ENCODE measurements at places on chromosomes 12 and 14.

DNA sequence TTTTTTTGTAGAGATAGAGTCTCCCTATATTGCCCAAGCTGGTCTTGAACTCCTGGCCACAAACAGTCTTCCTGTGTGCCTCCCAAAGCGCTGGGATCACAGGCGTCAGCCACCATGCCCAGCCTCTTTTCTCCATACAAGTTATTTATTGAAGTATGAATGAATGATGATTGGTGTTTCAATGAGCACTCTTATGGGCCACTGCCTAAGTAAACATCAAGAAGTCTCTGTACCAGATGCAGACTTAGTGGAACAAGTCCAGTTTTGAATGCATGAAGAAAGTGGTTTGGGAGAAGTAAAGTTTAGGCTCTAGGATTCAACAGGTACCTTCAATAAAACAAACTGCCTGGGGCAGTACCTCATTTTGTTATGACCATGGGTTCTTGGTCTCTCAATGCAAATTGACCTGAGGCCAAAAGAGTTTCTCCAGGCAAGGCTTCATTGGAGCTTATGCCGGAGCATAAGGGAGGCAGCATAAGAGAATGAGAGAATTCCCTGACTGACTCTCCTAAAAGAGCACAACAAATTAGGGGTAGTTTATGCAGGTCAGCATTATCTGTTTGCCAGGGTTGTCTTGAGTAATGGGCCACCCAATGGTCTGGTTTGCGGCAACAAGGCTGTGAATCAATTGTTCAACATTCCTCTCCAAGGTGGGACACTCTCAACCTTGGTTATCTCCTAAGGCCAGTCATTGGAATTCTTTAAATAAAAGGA lies 1.1 kb upstream of the GMFB start:
- DNase-seq: no peak

DNA sequence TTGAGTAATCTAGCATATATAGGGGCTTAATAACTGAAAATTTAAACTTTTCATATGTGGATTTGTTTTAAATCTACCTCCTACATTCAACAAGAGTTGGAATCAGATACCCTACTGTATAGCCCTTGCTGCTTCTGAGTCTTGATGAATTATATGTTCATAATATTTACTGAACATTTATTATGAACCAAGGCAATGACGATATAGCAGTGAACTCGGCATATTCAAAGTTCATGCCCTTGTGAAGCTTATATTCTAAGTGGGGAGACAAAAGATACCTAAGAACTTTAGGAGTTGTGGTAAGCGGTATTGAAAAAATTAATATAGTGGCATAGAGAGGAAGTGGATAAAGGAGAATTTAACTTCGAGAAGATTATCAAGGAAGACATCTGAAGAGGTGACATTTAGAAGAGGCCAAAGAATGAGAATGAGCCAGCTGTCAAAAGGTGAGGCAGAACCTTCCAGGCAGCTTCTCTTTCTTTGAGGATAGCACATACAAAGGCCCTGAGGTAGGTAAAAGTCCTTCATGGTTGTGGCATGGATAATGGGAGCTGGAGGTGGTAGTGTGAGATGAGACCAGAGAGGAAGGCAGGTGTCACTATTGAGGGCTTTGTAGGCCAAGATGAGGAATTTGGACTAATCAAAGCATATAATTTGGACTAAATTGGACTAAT lies 10.2 kb downstream of the EID3 start:
- DNase-seq: no peak

- no peak for DNase-seq
These were observed 34.9 kb downstream of the PPHLN1 start for GRCh38 chr12:42360747-42361403.

- DNase-seq: no peak
These were observed 61.9 kb downstream of the DCAF5 start for GRCh38 chr14:69091006-69091405.

- no peak for DNase-seq
These were observed 46.2 kb upstream of the TUNAR start for GRCh38 chr14:95830386-95830785.

DNA sequence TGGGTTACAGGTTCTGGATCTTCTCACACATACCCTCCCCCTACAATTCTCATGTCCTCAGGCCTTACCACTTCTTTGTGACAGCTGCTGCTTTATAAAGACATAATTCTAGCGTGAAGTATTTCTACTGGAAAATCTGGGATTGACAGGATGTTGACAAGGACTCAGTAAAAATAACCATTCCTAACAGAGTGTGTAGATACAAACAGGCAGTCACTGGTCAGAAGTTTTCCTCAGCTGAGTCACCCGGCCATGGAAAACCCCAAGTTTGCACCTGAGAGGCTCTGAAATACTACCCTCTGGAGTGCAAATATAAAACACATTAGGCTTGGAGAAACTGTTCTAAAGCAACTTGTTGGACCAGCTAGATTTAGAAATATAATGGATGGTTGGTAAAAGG lies 54.4 kb downstream of the SPPL3 start:
- DNase-seq: no peak

GRCh38 chr12:102298022-102298421 lies 100.4 kb upstream of the PMCH start:
- no peak for DNase-seq

- no peak for DNase-seq
These were observed 6.0 kb downstream of the FBXW8 start for GRCh38 chr12:116916714-116917114.

DNA sequence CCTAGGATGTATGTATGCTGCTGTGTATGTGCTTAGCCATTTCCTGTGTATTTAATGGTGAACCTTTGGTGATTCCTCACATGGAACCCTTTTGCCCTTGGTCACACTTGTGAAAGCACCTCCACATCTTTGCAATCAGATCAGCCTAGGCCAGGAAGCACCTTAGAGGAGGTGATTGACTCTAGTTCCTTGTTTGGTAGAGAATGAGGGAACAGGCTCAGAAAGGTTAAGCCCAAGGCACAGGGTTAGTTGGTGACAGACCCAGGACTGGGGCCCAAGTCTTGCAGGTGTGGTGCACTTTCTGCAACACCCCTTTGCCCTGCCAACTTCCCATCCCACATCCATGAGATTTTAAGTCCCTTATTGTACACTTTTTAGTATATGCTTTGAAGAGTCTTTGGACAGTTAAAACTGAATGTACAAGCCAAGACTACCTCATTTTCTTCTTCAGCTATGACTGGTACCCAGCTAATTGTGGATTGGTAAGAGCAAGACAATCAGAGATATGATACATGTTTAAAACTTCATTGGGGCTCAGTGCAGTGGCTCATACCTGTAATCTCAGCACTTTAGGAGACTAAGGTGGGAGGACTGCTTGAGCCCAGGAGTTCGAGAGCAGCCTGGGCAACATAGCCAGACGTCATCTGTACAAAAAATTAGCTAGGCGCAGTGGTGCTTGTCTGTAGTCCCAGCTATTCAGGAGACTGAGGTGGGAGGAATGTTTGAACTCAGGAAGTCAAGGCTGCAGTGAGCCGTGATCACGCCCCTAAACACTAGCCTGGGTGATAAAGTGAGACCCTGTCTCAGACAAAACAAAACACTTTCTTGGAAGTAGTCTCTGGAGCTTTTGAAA lies 71.1 kb downstream of the RASSF3 start:
- no peak for DNase-seq

DNA sequence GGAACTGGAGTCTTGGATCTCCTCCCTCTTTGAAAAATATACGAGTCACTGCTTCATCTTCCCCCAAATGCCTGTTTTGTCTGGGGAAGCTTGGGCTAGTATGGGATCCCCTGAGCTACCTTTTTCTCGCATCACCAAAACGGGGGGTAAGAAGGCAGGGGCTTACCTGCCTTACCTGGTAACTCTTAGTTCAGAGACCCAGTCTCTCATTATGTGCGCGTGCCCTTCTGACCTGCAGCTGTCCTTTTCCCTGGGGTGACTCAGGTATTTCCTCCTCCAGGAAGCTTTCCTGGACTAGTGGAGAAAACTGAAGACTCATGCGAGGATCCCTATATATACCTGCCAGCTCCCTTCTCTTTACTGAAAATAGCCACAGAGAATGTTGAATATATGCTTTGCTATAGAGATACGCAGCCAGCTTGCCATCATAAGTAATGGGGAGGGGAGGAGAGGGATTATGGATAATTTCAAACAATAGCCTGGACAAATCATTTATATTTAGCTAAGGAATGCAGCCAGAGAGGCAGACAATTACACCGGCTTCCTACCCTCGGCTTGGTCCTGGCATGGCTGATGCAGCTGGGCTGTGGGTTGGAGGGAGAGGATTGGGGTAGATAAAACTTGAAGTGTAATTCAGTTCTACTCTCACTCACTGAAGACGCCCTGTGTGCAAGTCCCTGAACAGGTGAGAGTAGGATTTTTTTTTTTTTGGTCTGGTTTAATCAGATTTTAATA lies 1.1 kb downstream of the TSPAN9 start:
- DNase-seq: no peak

- no peak for DNase-seq
These were observed 13.8 kb downstream of the UBE2N start for GRCh38 chr12:93427779-93428564.

DNA sequence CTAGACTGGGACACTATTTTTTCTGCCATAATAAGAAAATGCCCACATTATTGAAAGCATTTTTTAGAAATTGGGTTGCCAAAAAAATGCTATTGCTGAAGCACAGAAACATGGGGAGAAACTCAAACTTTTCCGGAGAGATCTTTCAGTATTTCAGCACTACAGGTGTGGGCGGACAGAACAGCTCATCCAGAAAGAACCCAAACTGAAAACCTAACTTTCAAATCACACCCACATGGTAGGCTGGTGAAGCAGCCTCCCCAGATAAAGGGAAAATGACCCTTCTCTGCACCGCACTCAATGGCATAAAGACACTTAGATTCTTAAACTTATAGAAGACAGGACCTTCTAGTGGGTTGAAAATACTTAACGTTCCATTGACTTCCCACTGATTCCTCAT lies 62.3 kb upstream of the TMPO start:
- no peak for DNase-seq

GRCh38 chr14:101019541-101019940 lies 116.0 kb upstream of the RTL1 start:
- DNase-seq: peak; percentile 23

DNA sequence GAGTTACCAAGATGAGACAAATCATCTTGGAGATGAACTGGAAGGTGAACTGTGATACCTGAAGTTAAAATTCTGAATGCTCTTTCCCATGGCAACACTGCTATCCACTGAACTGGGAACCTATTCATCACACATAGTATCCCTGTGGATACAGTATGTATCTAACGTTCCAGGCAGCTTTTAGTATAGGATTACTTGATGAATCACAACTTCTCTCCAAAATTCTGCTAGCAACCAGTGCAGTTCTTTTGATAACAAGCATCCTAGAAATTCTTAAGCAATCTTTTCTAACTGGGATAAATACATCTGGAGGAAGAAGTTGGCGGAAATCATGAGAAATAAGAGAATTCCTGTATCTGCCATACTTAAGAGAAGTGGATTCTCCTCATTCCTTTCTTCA lies 66.4 kb downstream of the PAWR start:
- DNase-seq: no peak

- DNase-seq: no peak
These were observed 826.6 kb upstream of the MGAT4C start for GRCh38 chr12:87082756-87083155.

DNA sequence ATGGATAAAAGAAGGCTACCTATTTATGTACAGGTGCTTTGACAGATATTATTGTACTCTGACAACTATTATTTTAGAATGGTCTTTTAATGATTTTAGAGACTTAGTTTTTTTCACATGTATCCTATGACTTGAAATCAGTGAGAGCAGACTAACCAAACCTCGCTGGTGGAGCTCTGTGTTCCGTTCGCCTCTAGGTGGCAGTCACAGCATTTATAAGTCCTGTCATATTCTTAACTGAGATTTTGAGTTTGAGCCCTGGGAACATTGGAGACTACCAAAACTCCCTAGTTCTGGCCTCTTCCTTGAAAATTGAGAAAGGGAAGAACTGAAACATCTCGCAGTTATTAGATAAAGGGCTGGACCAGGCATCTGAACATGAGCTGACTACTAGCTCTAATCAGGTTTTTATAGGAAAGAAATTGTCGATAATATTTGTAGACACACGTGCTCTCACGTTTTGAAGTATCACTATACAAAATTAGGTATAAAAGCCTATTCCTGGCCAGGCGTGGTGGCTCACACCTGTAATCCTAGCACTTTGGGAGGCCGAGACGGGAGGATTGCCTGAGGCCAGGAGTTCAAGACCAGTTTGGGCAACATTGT lies 48.3 kb downstream of the TTLL5 start:
- peak; percentile 81 for DNase-seq

DNA sequence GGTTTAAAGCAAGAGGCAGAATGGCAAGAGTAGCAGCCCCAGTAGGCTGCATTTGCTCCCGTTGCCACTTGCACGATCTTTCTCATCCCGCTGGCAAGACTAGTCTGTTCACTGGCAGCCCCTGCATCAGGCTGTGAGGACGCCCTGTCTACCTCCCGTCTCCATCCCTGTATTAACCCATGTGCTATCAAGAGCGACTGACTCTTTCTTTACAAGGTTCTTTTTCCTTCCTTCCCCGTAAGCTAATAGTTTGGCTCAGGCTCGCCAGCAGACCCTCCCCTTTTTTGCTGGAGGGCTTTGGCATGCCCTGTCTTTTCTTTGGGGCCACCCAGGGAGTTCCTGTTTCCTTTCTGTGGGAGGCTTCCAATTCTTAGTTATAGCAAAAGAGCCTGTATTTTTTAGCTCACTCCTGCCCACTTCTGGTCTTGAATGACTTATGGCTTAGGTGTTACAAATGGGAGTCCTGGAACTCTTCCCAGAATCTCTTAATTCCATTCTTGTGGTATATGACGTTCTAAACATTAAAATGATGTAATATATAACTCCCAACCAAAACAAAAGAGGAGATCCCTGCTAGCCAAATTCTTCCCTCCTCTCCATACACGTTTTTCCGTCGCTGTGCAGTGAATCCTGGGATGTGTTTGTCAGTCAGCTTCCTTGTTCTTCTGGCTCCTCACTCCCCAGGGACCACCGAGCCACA lies 149.0 kb downstream of the PRKCH start:
- no peak for DNase-seq

- no peak for DNase-seq
These were observed 40.5 kb upstream of the DDX11 start for GRCh38 chr12:31033146-31033545.

DNA sequence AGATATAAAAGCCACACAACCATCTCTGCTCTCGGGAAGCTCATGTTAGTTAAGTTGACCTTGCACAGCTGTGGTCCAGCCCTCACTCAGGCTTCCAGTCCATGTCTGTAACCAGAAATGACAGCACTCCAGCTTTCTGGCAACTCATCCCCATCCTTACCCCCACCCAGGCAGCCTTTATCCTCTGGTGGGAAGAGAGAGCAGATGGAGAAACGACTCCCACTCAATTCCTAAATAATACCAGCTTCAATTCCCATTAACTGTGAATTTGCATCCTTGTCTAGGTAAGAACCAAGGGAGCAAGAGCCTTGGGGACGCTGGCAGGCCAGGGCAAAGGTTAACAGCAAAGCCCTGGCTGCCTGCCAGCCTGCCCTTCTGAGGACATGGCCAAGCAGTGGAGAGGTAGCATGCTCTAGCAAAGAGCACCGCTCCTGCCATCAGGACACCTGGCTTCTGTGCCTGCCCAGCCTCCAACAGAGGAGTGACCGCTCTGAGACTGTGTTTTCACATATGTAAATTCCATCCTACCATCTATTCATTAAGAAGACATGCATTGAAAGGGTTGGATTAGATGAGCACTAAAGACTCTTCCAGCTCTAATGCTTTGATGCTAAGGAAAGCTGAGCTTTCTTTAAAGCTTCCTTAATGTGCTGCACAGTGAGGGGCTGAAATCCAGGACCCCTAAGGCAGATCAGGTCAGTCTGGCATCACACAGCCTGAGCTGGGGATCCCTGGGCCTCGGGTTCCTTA lies 236.1 kb downstream of the GRIN2B start:
- DNase-seq: no peak

All from suprapubic skin (tissue), 4 donors.